Ovary (tissue), 10 donors: ENCODE measurements at places on chromosomes 2 and 18.
A peak's percentile ranks its signal among the peaks of the same experiment; 100 is the strongest.

DNA sequence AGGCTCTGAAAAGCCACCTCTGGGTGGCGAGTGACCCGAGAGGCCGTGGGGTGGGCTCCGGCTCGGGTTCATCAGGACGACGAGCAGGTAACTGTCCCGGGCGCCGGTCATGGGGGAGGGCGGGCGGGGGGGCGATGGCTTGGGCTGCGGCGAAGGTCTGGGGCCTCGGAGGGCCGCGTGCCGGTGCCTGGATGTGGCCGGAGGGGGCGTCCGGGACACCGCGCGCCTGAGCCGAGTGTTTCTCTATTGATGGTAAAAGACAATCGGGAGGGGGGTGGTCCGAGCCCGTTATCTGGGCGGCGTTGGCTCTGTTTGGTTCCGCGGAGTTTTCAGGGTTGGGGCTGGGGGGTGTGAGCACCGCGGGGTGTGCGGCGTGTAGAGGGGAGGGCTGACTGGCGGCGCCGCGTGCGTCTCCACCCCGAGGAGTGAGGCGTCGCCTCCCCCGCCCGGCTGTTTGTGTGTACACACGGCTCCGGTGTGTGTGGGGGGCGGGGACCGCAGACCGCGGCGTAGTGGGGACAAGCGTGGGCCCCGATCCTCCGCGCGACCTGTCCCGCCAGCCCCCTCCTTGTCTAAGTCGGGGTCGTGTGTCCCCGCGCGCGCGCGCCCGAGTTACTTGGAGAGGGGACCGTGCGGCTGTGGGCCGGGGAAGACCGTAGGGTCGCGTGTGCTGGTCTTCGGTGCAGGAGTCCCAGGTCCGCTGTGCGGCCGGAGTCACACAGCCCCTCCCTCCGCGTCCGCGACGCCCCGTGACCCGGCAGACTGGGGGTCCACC lies 1.6 kb downstream of the CTIF start:
- peak; percentile 75 for DNase-seq
- H3K4me1 ChIP-seq: peaks cover 12% of the 10 kb centered on the region
- peak overlapping the region; percentile 75 for H3K4me3 ChIP-seq
- H3K27ac ChIP-seq: peak overlapping the region; percentile 72
- no peaks in the 10 kb centered on the region for H3K27me3 ChIP-seq

GRCh38 chr18:49874238-49874637 lies 60.9 kb upstream of the ACAA2 start:
- no peaks in the 10 kb centered on the region for H3K36me3 ChIP-seq
- H3K27ac ChIP-seq: no peak overlapping the region
- no peak for DNase-seq
- no peaks in the 10 kb centered on the region for H3K27me3 ChIP-seq
- no peak overlapping the region for H3K4me3 ChIP-seq

DNA sequence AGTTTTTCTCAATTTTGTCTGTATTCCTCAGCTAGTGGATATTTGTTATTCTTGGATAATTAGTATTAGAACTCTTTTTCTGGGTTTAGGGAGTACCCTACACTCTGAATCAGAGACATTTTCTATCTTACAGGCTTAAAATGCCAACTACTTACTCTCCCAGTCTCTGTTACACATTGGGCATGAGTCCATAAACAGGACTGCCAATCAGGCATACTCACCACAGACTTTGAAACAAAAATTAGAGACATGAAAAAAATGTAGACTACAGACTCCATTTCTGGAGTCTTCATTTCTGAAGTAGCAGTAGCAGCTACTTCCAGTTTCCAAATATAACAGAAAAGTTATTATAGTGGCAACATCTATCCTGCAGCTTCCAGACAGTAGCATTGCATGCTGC lies 279.7 kb downstream of the MBD5 start:
- no peaks in the 10 kb centered on the region for H3K4me1 ChIP-seq
- no peaks in the 10 kb centered on the region for H3K27me3 ChIP-seq
- DNase-seq: no peak
- no peak overlapping the region for H3K27ac ChIP-seq
- no peak overlapping the region for H3K4me3 ChIP-seq

- no peak overlapping the region for H3K4me3 ChIP-seq
- no peak for DNase-seq
- no peak overlapping the region for H3K27ac ChIP-seq
- no peaks in the 10 kb centered on the region for H3K27me3 ChIP-seq
- peaks cover 14% of the 10 kb centered on the region for H3K4me1 ChIP-seq
These were observed 152.6 kb downstream of the COL6A3 start for GRCh38 chr2:237261327-237261726.

- no peaks in the 10 kb centered on the region for H3K4me1 ChIP-seq
- H3K27me3 ChIP-seq: no peaks in the 10 kb centered on the region
- H3K27ac ChIP-seq: no peak overlapping the region
- DNase-seq: no peak
- H3K36me3 ChIP-seq: no peaks in the 10 kb centered on the region
These were observed 105.4 kb downstream of the FHOD3 start for GRCh38 chr18:36402765-36403396.

- no peaks in the 10 kb centered on the region for H3K36me3 ChIP-seq
- H3K4me3 ChIP-seq: no peak overlapping the region
These were observed 119.0 kb upstream of the CYRIA start for GRCh38 chr2:16784652-16785051.

- no peak overlapping the region for H3K4me3 ChIP-seq
- H3K4me1 ChIP-seq: peaks cover 3% of the 10 kb centered on the region
- no peaks in the 10 kb centered on the region for H3K36me3 ChIP-seq
- DNase-seq: no peak
- H3K27ac ChIP-seq: no peak overlapping the region
- no peaks in the 10 kb centered on the region for H3K27me3 ChIP-seq
These were observed 4.0 kb upstream of the SLC66A2 start for GRCh38 chr18:79955302-79956075.

DNA sequence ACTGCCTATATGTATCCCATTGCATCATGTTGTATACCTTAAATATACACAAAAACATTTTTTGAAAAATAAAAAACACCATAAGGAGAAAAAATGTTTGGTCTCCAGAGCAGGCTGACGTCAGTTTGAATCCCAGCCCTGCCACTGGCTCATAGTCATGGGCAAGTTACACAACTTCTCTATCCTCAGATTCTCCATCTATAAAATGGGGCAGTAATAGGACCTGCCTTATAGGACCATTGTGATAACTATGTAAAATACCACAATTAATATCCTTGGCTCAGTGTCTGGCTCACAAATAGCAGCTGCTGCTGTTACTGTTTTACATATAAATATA lies 135.6 kb downstream of the SMAD7 start:
- H3K27me3 ChIP-seq: no peaks in the 10 kb centered on the region
- no peak for DNase-seq
- H3K36me3 ChIP-seq: no peaks in the 10 kb centered on the region
- no peak overlapping the region for H3K27ac ChIP-seq
- H3K4me3 ChIP-seq: no peak overlapping the region
- H3K4me1 ChIP-seq: peaks cover 2% of the 10 kb centered on the region

- no peak overlapping the region for H3K27ac ChIP-seq
- no peak for DNase-seq
These were observed 13.2 kb downstream of the USP40 start for GRCh38 chr2:233553366-233553765.

GRCh38 chr2:40396124-40396523 lies 55.8 kb downstream of the SLC8A1 start:
- no peaks in the 10 kb centered on the region for H3K4me1 ChIP-seq
- no peaks in the 10 kb centered on the region for H3K27me3 ChIP-seq
- H3K27ac ChIP-seq: no peak overlapping the region
- no peaks in the 10 kb centered on the region for H3K36me3 ChIP-seq
- no peak for DNase-seq
- no peak overlapping the region for H3K4me3 ChIP-seq

DNA sequence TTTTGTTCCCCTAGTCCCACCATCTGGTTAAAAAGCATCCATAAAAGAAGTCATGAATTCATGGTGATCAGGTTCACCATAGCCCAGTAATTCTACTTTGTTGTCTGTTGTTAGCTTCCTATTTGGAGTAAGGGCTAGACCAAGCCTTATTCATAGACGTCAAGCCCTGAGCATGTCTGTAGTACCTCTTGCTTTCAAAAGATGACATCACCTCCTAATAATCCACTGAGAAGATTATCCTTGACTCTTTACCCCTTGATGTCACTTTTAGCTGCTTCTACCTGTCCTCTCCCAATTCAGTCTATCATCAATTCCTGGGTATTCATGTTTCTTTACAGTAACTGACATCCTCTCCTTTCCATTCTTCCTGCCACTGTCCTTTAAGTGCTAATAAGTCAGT lies 90.1 kb downstream of the EML6 start:
- no peaks in the 10 kb centered on the region for H3K27me3 ChIP-seq
- DNase-seq: no peak
- H3K4me1 ChIP-seq: no peaks in the 10 kb centered on the region

GRCh38 chr2:166167449-166167848 lies 39.6 kb upstream of the SCN1A start:
- no peaks in the 10 kb centered on the region for H3K4me1 ChIP-seq
- no peaks in the 10 kb centered on the region for H3K27me3 ChIP-seq
- no peak overlapping the region for H3K27ac ChIP-seq
- no peaks in the 10 kb centered on the region for H3K36me3 ChIP-seq
- DNase-seq: no peak
- H3K4me3 ChIP-seq: no peak overlapping the region

DNA sequence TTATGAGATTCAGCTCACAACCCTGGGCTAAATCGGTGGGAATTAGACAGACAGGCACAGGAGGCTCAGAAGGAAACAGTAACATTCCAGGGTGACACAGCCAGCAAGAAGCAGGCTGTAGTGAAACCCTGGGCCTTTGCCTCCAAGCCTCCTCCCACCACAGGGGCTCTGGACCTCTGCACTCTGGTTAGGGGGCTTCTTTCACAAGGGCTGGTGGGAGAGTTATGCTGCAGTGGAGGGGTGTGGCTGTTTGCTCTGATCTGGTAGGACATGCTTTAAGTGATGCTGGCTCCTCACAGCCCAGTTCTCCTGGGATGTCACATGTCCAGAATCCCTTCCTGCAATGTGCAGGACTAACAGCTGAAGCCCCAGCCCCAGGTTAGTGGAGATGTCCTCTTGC lies 109.9 kb downstream of the TGFA start:
- no peak overlapping the region for H3K27ac ChIP-seq
- no peaks in the 10 kb centered on the region for H3K36me3 ChIP-seq
- no peak overlapping the region for H3K4me3 ChIP-seq
- H3K4me1 ChIP-seq: no peaks in the 10 kb centered on the region

DNA sequence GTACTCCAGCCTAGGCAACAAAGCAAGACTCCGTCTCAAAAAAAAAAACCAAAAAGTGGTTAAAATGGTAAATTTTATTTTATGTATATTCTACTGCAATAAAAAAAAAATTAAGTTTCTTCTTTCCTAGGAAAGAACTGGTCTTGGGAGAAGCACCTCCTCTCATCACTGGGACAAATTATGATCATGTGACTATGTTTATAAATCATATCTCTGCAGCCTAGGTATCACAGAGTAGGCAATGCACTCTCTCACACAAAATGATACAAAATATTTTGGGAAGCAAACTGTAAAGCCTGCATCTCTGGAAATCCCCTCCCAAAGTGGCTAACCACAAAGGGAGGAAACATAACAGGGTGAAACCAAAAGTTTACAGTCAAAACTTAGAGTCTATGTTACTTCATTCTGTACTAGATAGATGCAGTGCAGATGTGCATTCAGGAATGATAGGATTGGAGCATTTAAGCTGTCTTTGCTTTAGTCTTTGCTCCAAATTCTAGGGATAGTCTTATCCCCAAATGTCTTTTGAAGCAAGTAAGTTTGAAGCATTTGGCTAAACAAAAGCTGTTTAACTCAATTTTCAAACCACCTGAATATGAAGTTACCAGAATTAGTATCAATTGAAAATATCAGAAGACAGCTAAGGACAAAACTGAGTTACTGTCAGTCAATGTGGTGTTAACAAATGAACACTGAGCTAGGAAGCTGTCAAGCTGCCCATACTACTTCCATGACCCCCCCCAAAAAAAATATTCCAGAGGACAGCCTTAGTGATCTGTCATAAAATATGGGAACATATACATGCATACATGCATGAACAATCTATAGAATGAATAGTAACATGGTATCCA lies 21.1 kb upstream of the MALT1 start:
- no peaks in the 10 kb centered on the region for H3K4me1 ChIP-seq
- no peak overlapping the region for H3K4me3 ChIP-seq
- no peaks in the 10 kb centered on the region for H3K27me3 ChIP-seq
- no peak overlapping the region for H3K27ac ChIP-seq

DNA sequence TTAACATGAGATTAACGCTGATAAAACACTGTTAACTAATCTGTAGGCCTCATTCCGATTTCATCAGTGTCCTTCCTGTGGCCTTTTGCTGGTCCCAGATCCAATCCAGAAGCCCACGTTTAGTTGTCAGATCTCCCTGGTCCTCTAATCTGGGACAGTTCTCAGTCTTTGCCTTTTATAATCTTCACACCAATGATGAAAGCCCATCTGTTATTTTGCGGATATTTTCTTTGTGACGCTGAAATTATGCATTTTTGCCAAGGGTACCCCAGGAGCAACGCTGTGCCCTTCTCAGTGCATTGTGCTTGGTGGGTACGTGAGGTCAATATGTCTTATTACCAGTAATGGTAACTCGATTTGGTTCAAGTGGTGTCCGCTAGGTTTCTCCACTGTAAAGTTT lies 51.1 kb downstream of the COPS8 start:
- H3K4me1 ChIP-seq: no peaks in the 10 kb centered on the region
- no peaks in the 10 kb centered on the region for H3K36me3 ChIP-seq
- no peak for DNase-seq
- no peak overlapping the region for H3K4me3 ChIP-seq
- H3K27ac ChIP-seq: no peak overlapping the region
- no peaks in the 10 kb centered on the region for H3K27me3 ChIP-seq

DNA sequence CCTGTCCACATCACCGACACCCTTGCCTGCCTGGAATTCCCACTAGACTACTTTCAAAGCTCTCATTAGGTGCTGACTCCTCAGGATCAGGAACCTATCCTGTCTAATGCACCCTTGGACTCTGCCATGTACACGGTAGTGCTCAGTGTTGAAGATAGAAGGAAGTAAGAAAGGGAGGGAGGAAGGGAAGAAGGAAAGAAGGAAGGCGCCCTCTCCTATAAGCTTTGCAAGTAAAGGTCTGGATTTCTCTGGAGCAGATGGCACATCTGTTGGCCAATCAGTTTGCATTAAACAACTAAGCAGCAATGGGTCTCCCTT lies 45.3 kb downstream of the SCTR start:
- peaks cover 2% of the 10 kb centered on the region for H3K4me1 ChIP-seq
- H3K36me3 ChIP-seq: no peaks in the 10 kb centered on the region
- H3K4me3 ChIP-seq: no peak overlapping the region

DNA sequence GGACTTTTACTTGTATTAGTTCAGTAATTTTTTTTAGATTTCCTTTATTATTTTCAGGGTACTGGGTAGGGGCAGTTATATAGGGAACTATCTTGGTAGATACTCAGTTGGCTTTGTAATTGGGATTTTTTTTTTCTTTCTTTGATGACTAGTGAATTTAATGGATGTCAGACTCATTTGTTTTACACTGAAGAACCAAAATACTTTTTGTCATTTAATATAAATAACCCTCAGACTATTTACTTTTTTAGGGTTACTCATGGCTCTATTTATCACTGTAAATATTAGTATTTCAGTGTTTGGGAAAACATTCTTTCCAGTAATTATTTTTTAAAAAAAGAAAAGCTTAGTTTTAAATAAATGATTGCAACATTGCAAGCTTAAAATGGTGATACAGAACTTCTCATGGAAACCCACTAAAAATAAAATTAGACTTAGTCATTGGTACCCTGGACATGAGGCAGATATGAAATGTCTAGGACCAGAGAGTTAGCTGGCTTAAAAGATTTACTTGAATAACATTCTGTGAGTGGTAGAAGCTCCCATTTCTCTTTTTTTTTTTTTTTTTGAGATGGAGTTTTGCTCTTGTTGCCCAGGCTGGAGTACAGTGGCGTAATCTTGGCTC lies 74.4 kb upstream of the CYP20A1 start:
- no peaks in the 10 kb centered on the region for H3K27me3 ChIP-seq
- no peak for DNase-seq
- H3K4me3 ChIP-seq: no peak overlapping the region
- H3K36me3 ChIP-seq: no peaks in the 10 kb centered on the region
